ENCODE measurements at places on chromosomes 5 and 9. TPM values are rescaled to one million over a fixed set of nuclear protein-coding genes. Genes with fewer than 3 reads are reported as not detected.

DNA sequence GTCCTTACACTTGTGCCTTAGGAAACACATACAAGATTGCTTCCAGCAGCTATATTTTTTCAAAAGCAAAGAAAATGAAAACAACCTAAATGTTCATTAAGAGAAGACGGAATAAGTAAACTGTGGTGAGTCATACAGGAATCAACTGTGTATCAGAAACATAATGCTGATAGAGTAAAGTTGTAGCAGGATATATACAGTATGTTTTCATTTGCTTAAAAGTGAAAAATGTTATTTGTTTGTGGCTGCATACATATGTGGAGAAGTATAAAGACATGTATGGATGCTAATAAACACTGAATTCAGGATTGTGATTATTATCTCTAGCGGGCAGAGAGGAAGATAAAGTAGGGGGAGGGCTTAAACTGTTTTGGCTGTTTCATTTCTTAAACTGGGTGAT lies 8.3 kb downstream of the DCTN4 start:
- DNase-seq: no peak

- no peak for DNase-seq
Observed at GRCh38 chr9:134490446-134490845, 151.2 kb upstream of the COL5A1 start.

The PCDHA4 gene
- total RNA-seq: not detected

DNA sequence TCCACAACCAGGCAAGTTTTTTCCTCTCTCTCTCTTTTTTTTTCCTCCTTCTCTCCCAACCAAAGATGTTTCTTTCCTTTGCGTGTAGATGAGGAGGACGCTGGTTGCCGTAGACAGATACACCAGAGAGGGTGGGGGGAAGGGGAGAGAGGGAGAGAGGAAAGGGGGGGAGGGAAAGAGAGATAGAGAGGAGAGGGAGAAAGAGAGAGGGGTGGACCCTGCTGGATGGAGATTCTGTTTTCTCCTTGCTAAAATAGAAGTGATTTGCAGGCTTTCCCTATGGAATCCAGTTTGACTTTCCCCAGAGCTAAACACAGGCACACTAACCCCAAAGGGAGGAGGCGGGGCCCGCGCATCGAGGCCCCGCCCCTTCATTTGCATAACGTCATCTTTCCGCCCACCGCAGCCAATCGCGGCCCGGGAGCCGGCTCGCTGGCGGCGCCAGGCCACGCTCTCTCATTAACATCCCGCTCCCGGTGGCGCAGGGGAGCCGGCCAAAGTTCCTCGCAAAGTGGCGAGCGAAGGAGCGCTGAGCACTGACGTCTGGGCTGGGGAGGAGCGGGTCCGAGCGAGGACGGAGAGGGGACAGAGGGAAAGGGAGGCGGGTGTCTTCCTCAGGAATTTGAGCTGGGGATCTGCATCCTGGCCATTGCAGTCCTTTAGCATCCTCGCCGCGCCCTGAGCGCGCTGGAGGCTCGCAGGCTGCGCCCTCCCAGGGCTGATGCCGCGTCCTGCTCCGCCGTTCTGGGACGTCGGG lies 487 bp upstream of the EBF1 start:
- DNase-seq: peak; percentile 79

- DNase-seq: no peak
Observed at GRCh38 chr5:92599217-92599810, 981.7 kb downstream of the NR2F1-AS1 start.

DNA sequence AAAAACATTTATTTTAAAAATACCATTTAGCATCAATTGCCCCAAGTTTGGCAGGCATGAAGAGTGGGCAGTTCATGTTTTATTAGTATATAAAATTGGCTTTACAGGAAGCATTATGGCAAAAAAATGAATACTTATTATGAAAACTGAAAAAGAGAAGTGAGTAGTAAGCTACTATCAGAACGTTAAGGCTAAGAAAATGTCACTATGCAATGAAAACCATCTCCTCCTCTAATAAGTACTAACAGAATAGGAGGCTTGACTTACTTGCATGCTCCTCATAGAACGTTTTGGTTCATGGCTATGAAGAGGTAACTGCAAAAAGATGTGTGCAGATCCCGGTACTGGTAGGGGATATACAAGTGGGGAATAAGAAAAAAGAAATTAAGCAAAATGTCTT lies 23.6 kb downstream of the TICAM2 start:
- no peak for DNase-seq
